T follicular helper cell (primary cell): ENCODE measurements at places on chromosomes 16 and 17.

GRCh38 chr16:56477096-56477878 is 25.9 kb downstream of the OGFOD1 start:
- DNase-seq = no peak

GRCh38 chr16:74825941-74826340 is 51.3 kb upstream of the FA2H start:
- no peak for DNase-seq

DNA sequence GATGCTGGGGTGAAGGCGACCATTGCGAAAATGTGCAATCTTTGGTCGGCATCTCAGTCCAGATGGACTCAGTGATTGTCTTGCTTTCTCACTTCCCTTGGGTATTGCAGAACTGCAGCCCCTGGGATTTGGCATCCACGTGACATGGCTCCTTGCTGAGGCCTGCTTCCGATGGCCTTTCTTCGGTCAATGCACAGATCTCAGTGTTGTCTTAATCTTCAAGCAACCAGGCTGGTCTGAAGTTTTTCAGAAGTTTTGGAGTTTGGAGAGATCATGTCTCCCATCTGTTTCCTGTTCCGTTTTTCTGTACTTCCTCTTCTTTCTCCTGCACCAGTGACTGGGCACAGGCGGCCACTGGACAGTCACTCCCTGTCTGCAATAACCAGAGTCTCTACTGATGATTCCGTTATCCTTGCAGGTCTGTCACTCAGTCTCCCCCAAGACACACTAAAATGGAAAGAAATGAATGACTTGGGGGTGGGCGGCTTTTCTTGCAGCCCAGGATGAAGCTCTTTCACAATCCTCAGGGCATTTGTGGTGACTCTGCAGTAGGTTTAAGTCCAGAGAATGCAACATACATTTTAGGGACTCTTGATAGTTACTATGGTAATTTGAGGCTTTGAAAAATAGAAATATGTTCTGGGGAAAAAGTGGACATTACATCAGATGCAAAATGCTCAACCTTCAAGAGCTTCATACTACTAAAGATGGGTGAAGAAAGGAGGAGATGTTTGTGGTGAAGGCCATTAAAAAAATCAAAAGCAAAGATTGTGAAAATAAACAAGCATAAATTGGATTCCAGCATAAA is 106.3 kb upstream of the ZFHX3 start:
- no peak for DNase-seq

GRCh38 chr17:30345527-30346075 is 11.7 kb upstream of the TMIGD1 start:
- no peak for DNase-seq

- no peak for DNase-seq
Observed at GRCh38 chr17:74545843-74546230, at the start of gene CD300C. TSS of gene CD300C (minus strand) at chr17:74546115. CDS start at chr17:74545782, 333 bp downstream.

GRCh38 chr16:685967-686366 is 1.8 kb upstream of the JMJD8 start:
- no peak for DNase-seq

- no peak for DNase-seq
Observed at GRCh38 chr17:18963126-18964017, 11.4 kb downstream of the SLC5A10 start.

DNA sequence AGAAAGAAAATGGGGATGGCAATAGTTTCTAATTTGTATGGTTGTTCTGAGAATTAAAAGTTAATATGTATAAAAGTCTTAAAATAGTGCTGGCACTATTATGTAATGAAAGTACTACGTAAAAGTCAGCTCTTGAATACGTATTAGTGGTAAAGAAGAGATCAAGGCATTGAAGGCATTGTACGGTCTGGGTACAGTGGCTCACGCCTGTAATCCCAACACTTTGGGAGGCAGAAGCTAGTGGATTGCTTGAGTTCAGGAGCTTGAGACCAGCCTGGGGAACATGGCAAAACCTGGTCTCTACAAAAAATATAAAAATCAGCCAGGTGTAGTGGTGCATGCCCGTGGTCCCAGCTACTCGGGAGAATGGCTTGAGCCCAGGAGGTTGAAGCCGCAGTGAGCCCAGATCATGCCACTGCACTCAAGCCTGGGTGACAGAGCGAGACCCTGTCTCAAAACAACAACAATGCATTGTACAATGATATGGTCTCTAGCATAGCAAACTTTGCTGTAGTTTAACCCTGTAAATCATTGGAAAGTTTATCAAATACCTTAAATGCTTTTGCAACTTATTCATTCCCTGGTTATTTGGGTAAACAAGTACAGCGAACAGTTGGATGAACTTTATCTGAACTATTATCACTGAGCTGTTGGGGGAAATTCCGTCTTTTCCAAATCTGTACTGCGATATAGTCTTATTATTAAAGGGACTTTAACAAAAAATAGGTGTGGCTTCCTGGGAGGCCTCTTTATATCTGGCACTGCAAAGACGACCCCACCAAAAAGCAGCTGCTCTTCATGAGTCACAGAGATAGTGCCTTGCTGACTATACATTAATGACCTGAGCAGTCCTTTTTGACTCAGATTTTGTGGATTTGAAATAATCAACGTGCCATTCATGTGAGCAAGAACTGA is 73.6 kb downstream of the GPRC5B start:
- no peak for DNase-seq
